Transverse colon (tissue), 4 donors: ENCODE measurements at places on chromosomes 6 and 20.

- DNase-seq: peak; percentile 20
Observed at GRCh38 chr6:28003059-28003458, 46.0 kb downstream of the OR2B6 start.

DNA sequence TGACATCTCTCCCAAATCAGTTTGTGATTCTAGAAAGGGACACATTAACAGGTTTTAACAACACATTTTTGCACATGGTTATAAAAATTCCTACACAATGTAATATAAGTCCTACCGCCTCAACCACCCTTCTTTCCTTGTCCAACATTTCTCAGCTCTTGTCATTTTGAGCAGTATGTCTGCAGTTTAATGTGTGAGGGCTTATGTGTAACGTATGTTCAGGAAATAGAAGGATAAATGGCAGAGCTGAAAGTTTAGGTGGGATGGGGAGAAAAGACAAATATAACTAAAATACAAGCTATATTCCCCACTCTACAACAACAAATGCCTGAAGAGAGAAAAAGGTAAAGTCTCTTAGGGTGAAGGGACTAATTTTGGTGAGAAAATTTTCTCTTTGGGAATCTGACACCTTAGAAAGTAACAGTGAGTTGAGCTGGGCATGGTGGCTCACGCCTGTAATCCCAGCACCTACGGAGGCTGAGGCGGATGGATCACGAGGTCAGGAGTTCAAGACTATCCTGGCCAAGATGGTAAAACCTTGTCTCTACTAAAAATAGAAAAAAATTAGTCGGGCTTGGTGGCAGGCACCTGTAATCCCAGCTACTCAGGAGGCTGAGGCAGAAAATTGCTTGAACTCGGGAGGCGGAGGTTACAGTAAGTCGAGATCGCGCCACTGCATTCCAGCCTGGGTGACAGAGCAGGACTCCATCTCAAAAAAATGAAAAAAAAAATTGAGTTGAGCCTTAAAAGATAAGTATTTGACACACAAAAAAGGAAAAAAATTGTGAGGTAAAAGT lies 5.1 kb downstream of the PNRC1 start:
- no peak for DNase-seq

- DNase-seq: no peak
Observed at GRCh38 chr6:5674721-5675120, 332.0 kb downstream of the NRN1 start.

- peak; percentile 58 for DNase-seq
Observed at GRCh38 chr20:45427236-45428149, 11.6 kb downstream of the PIGT start.

GRCh38 chr20:10282979-10283456 lies 64.4 kb downstream of the SNAP25 start:
- DNase-seq: no peak

DNA sequence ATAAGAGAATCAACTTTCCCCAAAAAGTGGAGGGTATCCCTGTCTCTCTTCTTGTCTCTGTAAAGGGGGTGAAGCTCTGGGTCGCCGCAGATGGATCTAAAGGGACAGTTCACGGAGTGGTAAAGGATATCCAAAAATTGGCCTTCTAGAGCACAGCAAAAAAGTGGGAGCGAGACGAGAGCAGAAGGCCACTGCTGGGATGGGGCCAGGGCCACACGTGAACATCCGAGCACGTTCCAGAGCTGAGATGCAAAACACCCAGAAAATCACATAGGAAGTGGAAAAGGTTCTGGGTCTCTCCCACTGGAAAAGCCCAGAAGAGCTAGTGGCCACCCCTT lies 837 bp downstream of the TRAM2 start:
- no peak for DNase-seq

DNA sequence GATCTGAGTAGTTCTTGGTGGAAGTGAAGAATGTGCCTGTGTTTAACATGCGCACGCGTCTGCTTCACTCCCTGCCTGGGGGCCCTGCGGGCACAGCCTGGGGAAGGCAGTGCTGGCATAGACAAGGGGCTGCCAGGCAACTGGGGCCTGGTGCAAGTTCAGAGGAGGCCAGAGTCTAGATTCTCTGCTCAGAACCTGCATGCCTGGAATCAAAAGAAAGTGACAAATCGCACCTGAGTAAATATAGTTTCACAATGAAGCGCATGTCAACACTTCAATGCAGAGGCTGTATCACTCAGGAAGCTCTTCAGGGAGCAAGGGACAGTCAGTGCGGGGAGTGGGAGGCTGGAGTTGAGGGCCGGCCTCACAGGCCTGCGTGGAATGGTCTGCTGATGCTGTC lies 24.2 kb upstream of the PPP1R14C start:
- no peak for DNase-seq

GRCh38 chr6:53834132-53834531 lies 39.3 kb downstream of the LRRC1 start:
- no peak for DNase-seq

GRCh38 chr20:36791862-36792261 lies 18.3 kb upstream of the DSN1 start:
- DNase-seq: no peak

GRCh38 chr6:82686719-82687118 lies 323.1 kb downstream of the TPBG start:
- DNase-seq: no peak

GRCh38 chr6:130326496-130326895 lies 39.3 kb upstream of the TMEM200A start:
- no peak for DNase-seq

GRCh38 chr6:152478377-152479010 lies 158.7 kb downstream of the SYNE1 start:
- no peak for DNase-seq

GRCh38 chr20:47284373-47284772 lies 72.1 kb downstream of the ZMYND8 start:
- no peak for DNase-seq

- no peak for DNase-seq
Observed at GRCh38 chr6:166377721-166378120, 5.0 kb downstream of the MPC1 start.

DNA sequence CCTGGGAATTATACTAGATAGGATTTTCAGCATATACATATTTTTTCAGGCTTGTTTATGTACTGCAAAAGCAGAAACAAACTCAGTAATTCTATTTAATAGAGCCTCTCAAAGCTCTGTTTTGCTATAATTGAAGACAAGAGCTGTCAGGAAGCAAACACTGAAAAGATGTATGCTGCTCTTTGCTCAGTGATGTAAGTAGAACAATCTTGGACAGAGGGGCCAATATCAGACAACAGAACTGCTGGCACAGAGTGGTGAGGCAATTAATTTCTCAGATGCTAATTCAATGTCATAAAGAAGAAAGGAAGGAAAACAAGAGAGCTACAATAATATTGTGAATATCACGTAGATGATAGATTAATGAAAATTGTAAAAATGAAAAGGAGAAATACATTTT lies 663.3 kb upstream of the ADGRB3 start:
- DNase-seq: no peak

DNA sequence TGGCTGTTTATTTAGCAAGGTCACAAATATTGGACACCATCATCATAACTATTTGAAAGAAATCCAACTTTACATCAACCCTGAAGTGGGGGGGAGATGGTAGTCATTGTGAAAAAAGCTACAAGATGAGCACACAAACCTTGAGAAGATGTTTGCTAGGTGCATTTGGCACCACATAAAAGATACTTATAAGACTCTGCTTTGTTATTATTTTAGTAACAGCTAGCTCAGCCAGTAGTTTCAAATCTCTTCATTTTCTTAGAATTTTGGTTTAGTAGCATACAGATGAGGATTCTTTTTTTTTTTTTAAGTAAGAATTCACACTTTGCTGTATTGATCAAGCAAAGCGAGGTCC lies 14.4 kb downstream of the ADTRP start:
- DNase-seq: no peak

DNA sequence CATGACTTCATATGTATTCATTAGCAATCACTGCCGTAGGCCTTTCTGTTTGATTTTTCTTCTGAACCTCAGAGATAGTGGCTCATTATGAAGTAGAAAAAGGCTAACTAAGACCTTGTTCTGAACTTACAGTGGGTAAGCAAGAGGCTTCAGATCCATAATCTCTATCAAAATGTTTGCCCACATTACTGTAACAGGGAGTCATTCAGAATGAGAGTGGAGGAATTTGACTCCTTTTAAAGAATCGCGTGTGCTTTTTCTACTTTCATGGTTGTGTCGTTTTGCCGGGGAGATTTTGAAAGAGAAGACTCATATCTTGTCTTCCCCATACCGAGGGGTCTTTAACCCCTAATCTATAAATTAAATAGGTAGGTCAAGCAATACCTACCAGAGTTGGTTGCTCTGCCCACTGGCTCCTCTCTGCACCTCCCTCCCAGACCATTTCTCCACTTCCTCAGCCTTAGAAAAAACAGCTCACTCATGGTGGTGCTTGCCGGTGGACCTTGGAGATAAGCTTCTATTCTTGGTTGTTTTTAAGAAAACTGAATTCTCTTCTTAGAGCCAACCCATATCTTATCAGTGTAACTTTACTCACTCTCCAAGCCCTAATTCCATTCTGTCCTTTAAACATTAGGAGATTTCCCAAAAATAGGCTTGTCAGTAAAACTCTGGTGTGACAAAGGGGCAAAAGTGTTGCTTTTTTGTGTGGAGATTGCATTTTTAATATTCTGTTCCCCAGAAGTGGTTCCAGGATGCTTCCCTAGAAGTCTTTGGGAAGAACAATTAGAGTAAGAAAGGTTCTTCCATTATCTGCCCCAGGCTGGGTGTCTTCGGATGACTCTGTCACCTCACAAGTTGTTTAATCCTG lies 56.6 kb downstream of the E2F3 start:
- DNase-seq: no peak

- no peak for DNase-seq
Observed at GRCh38 chr20:29497261-29497671, 1760.2 kb upstream of the DEFB115 start.

DNA sequence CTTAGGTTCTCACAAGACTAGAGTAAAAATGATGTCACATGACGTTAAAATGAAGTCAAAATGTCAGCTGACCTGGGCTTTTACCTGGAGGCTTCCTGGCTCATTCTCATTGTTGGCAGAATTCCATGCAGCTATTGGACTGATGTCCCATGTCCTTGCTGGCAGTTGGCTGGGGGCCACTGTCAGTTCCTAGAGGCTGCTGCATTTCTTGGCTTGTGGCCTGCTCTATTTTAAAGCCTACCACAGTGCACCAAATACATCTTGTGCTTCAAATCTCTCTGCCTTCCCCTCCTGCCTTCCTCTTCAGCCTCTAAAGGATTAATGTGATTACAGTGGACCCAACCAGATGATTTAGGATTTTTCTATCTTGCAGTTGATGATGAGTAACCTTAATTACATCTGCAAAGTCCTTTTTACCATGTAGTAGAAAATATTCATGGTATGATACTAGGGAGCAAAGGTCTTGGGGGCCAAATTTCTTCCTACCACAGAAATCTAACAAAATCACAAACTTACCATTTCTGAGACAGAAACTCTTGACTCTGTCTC lies 81.9 kb downstream of the FIG4 start:
- DNase-seq: no peak

- no peak for DNase-seq
Observed at GRCh38 chr6:30802731-30803130, 58.4 kb upstream of the IER3 start.
